ENCODE measurements at places on chromosomes 12 and 14. TPM values are rescaled to one million over a fixed set of nuclear protein-coding genes. Genes with fewer than 3 reads are reported as not detected.
A peak's percentile ranks its signal among the peaks of the same experiment; 100 is the strongest.

The SYT10 gene
- 1.3 TPM for total RNA-seq

DNA sequence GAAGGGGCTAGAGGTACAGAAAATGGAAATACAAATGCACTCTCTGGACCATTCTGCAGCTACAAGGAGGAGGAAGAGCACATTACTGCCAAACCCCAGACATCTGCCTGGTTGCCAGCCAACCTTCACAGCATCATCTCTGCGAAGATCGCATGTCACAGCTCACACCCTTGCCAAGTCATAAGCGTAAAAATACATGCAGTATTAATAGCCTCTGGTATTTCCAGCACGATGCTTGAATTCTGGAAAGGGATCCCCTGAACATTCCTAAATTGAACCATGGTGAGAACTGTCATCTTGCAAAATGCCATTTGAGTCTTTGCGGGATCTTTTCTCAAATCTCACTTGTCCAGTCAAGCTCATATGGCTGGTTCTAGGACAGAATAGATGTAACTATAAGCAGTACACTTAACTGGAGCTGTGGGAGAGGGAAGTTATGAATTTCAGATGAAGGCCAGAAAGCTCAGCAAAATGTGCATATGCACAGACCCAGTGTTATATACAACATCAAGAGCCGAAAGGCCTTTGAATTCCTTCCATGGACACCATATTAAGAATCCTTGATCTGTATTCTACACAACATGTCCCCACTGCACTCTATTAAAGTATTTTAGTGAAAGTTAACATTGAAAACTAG lies 211.6 kb downstream of the DUSP6 start:
- DNase-seq: no peak

The ACVRL1 gene
- total RNA-seq: 12.3 TPM

DNA sequence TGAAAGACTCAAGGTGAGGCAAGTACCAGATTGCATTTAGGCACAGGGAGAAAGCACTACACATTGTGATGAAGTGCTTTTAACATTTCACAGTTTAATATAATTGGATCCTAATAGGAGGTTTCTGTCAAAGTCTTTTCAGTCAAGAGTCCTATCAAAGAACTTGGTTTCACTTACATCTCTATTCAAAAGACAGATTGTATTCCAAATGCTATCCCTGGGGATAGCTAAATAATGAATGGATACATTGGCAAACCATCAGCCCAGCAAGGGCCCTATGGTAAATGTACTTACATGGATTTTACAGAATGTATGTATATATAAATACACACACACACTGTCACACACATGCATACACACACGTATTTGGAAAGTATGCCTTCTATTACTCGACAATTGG lies 655.5 kb upstream of the FLRT2 start:
- DNase-seq: no peak

GRCh38 chr14:75748336-75748735 lies 87.3 kb downstream of the TTLL5 start:
- DNase-seq: no peak

DNA sequence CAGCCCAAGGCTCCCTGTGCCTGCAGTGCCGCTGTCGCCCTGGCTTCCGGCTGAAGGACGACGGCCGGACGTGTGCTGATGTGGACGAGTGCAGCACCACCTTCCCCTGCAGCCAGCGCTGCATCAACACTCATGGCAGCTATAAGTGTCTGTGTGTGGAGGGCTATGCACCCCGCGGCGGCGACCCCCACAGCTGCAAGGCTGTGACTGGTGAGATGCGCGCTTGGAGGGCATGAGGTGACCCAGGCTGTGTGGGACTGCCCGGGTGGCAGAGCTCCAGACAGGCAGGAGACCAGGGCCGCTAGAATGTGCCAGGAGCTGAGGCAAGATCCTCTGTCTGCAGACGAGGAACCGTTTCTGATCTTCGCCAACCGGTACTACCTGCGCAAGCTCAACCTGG lies 19.6 kb upstream of the NXPH4 start:
- DNase-seq: no peak

DNA sequence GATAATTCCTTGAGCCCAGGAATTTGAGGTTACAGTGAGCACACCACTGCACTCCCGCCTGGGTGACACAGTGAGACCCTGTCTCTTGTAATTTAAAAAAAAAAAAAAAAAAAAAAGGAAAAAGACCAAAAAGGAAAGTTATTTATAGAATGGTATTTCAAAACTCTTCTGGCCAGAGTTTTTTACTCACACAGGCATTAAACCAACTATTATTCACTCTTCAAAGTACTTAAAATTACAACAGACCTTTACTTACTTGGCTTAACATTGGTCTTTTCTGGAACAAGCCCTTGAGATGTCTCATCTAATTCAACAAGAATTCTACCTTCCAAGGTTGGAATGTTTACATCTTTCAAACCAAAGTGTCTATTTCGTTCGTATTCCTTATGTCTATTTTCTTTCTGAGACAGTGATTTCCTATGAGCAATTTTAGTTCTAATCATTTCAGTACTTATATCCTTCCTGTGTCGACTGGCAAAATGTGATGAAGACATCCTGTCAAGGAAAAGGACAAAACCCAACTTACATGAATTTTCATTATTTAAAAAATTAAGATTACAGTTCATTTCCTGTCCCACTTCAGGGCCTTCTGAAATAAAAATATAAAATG lies 2.6 kb downstream of the DLGAP5 start:
- DNase-seq: no peak

The OR6C2 gene
- not detected for total RNA-seq

GRCh38 chr14:105163040-105163742 lies 5.4 kb downstream of the JAG2 start:
- no peak for DNase-seq

DNA sequence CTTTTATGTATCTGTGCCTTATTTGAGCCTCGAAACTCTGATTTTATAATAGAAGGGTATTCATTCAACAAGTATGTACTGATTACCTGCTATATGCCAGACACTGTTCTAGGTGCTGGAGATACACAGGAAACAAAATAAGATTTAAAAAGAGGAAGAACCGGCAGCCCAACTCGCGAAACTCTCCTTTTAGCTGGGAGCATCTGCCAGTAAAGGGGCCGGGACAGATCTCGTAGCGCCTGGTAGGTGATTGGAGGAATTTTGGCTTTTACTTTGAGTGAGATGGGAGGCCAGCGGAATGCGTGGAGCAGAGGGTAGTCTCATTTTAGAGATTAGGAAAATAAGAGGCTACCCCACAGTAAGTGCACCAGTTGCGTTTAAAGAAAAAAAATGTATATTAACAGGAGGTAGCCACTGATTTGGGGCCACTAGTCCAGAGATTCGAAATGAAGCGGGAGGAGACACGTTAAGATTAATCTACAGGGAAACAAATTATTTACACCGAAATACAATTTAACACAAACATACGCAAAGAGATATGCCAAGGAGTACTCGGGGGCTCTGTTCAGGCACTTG lies 520 bp upstream of the MON2 start:
- DNase-seq: peak; percentile 51

DNA sequence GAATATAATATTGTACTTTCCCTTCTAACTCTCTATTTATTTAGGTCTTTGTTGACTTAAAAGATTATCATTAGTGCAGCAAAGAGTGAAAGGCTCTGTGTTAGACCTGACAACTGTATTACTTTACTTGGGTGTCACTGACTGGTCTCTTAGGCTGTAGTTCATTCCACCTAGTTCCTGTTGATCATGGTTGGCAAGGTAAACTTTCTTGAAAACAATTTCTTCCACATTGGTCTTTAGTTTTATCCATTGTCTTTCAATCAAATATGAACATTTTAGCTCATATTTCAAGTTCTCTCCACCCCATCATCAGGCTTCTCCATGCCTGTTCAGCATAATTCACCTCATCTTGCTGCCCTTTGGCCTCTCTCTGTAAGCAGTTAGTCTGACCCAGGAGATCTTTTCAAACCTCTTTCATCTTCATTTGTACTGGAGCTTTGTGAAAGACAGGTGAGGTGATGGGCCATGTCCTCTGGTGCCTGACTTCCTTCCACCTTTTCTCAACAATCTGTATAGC lies 32.1 kb upstream of the PPM1H start:
- no peak for DNase-seq

DNA sequence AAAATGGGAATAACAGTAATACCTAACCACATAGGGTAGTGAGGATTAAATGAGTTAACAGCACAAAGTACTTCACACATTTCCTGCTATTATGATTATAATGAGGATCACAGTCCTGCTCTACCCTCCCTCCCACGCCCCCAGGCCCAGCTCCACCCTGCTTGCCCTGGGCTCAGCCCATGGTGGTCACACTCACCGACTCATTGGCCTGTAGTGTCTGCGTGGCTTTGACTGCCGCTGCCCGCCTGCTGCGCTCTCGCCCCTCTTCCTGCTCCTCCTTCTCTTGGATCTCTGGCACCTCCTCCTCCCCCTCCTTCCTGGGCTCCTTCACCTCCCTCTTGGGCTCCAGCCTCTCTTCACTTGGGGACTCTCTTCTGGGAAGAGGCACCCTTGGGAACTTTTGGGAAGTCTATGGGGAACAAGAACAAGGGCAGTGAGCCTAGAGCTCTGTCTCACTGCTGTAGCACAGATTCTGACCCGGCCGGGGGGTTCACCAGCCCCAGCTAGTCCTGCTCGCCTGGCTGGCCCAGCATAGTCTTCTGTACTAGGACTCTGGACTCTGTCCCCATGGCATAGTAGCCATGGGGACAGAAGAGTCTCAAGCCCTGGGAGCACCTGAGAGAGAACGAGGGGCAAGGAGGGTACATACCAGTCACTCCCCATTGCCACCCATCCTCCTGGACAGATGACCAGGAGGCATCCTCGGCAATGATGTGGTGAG lies 7.1 kb upstream of the PNMA1 start:
- no peak for DNase-seq

The VDR gene
- 0.09 TPM for total RNA-seq

The ERBB3 gene
- 4.7 TPM for total RNA-seq

- DNase-seq: no peak
Measured at GRCh38 chr14:74705613-74706500, 7.0 kb downstream of the AREL1 start.

The KCNH5 gene
- 7.1 TPM for total RNA-seq

DNA sequence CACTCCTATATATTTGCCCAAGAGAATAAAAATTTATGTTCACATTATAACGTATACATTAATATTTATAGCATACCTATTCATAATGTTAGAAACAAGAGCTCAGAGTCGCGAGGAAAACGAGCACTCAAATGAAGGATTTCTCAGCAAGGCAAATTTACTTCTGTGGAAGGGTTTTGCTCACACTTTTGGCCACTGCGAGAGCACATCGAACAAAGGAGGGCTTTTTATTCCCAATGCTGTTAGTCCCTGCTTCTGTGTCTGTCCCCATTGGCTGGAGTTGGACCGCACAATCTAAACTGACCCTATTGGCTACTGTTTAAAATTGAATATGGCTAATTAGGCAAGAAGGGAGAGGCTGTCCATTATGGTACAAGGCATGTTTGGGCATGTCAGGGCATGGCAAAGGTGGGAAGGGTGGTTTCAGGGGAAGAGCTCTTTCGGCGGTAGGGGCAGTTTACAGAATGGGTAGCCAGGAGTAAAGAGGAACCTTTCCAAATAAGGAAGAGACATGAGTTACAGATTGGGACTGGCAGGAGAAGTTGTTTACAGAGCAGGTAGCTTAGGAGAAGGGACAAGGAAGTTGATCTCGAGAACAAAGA lies 702.9 kb downstream of the TRHDE start:
- no peak for DNase-seq

DNA sequence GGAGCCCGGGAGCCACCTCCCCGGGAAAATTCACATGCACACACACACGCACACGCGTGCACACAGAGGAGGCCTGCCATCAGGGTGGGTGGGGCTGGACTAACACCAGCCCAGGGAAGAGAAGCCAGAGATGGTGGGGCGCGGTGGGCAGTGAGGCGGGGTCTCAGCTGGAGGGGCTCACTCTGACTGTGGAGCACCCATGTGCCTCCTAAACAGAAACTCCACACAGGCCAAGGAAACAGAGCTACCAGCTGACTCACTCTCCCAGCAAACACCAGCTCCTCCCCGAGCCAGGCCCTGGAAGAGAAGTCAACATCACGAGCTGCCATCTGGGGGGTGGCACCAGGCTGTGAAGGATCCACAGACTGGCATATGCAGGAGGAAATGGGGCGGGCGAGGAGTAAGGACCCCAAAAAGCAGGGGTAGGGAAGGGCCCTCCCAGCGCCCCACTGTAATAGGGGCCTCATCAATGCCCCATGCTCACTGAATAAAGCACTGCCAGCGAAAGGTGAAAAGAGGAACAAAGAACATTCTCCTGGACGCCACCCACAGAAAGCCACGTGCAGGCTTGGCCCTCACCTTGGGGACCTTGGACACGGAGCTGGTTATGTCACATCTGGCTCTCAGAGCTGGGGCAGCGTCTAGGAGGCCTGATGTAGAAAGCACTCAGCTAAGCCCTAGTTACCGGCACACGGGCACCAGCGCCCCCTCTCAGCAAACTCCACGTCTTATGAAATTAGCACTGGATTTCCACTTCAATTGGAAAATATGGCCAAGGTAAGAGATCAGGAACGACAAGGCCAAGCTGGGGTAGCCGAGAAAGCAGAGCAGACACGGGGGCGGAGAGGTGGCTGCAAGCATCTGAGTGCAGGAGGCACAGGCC lies 8.4 kb upstream of the INF2 start:
- no peak for DNase-seq

The GUCY2C gene
- 0.09 TPM for total RNA-seq

DNA sequence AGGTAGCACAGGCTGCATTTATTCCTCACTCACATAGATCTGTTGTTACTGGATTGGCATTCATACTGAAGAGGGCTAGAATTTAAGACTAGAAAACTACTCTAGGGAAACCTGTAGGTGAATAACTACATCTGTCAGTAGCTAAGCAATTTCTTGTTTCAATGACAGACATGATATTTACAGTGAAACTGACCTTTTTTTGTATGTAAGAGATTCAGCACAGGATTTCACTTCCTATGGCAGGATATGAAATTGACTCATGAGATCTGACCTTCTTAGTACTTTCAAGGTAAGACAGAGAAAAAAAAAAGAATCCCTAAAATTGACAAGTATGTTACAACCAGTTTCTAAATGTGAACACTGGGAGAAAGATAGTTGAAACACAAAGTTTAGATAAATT lies 189.8 kb upstream of the SLC16A7 start:
- no peak for DNase-seq

- DNase-seq: peak; percentile 40
Measured at GRCh38 chr12:26239852-26240815, 44.8 kb downstream of the SSPN start.

The SLC17A8 gene
- 8.8 TPM for total RNA-seq

GRCh38 chr14:75279153-75279762 lies 630 bp downstream of the FOS start:
- DNase-seq: peak; percentile 85

The EML5 gene
- total RNA-seq: 31.1 TPM

The KRT75 gene
- not detected for total RNA-seq

DNA sequence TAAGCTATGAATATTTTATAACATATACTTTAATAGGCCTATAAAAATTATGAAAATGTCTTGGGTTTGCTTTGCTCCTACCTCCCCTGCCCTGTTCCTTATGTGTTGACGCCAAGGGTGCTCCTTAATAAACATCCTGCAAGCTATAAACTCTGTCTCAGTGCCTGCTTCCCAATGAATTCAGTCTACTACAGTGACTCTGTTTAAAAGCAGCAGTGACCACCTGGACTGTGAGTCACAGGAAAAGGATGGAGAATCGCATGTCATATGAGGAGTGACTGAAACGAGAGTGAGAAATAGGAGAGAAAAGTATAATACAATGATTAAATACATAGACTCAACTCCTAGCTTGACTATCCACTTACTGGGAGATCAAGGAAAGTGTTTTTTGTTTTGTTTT lies 41.1 kb upstream of the CFAP54 start:
- DNase-seq: no peak

- no peak for DNase-seq
Measured at GRCh38 chr12:94098466-94098865, 49.9 kb upstream of the PLXNC1 start.

The GALNT8 gene
- total RNA-seq: 26.1 TPM

GRCh38 chr12:107448198-107448597 lies 237.4 kb upstream of the PWP1 start:
- no peak for DNase-seq
